Ammon's horn (tissue), 1 donor: ENCODE measurements at places on chromosomes 7 and 10.

DNA sequence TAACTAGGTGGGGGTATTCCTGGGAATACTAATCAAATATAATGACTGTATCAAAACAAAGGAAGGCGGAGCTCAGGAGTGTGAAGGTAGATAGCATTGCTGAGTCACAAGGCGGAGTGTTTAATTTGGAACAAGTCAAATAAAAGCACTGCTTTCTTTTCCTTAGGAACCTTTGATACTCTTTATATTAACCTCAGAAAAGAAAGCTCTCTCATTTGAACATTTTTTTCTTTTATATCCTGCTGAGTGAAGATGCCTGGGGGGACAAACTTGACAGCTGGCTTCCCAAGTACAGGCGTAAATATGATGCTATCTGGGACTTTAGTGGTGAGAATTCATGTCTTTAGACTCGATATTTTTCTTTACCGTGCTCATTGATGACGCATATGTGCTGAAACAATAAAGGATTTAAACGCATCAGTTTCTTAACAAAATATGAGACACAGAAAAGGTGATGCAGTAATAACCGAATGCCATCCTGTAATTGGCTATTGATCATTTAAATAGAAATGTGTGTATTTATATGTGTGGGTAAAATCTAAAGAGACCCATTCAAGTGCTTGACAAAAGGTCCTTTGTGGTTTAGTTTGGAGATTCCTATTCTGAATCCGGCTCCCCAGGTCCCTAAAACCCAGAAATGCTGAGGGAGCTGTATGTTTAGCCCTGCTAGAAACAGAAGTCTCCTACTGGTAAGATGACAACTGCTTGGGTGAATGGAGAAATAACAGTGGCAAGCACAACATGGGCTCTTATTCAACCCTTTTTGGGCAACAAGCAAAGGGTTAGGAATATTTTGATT is 102.7 kb downstream of the PRTFDC1 start:
- DNase-seq, result no peak

GRCh38 chr10:11245095-11245479 is 227.4 kb downstream of the CELF2 start:
- no peak for DNase-seq

GRCh38 chr10:260819-261429 is 125.7 kb downstream of the ZMYND11 start:
- no peak for DNase-seq

DNA sequence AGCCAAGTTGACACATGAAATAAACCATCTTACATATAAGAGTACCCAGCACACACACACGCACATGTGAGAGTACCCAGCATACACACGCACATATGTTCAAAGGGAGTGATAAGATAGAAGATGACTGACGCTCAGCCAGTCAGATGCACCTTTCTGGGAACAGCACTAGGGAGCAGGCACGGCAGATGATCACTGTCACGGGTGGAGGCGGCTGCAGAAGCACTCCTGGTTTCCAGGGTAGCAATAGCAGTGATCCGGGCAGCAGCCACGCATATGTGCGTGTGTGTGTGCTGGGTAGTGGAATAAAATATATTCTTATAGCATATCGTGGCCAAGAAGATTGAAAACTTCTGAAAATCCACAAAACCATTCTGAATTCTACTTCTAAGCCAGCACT is 85.8 kb upstream of the NAMPT start:
- peak; percentile 56 for DNase-seq

DNA sequence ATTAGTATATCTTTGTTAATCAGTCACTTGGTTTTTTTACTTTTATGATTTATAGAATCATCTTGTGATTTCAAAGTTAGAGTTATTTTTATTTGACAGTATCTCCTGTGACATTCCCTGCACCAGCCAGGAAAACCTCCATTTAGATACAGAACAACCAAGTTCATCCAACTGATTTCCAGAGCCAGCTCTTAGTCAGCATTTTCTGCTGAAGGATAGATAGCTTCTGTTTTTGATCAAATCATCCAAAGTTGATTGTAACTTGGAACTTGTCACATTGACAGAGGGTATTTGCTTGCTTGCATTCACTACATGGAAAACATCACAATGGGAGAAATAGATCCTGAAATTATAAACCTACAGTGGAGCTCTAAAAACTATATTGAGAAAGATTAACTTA is 122.6 kb downstream of the PON1 start:
- no peak for DNase-seq

- DNase-seq, result no peak
Observed at GRCh38 chr7:93196336-93196735, 29.9 kb downstream of the HEPACAM2 start.

GRCh38 chr10:35388197-35388596 is 51.9 kb downstream of the CCNY start:
- no peak for DNase-seq

DNA sequence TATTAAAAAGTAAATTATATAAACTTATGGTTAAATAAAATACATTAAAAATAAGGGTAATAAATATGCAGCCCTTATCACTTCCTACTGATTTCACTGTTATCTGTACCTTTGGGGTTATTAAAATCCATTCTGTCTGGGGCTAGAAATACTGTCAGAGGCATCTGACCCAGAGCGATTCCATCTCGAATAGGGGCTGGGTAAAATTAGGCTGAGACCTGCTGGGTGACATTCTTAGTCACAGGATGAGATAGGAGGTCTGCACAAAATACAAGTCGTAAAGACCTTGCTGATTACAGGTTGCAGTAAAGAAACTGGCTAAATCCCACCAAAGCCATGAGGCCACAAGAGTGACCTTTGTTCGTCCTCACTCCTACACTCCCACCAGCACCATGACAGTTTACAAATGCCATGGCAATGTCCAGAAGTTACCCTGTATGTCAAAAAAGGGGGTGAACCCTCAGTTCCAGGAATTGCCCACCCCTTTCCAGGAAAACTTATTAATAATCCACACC is 77.6 kb downstream of the COBL start:
- DNase-seq, result no peak

GRCh38 chr7:155858521-155859061 is 46.3 kb upstream of the SHH start:
- no peak for DNase-seq

GRCh38 chr10:89392974-89393373 is 551 bp downstream of the IFIT1 start:
- DNase-seq, result peak; percentile 55

GRCh38 chr7:77649716-77650349 is 46.4 kb upstream of the RSBN1L start:
- no peak for DNase-seq

DNA sequence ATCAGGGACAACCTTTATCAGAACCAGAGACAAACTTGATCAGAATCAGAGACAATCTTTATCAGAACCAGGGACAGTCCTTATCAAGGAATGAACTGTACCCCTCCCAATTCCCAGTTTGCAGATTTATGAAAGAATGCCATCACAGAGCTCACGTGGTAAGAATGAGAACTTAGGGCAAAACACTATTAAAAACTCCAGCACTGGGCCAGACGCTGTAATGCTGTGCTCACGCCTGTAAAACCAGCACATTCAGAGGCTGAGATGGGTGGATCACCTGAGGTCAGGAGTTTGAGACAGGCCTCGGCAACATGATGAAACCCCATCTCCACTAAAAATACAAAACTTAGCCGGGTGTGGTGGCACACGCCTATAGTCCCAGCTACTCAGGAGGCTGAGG is 85.1 kb upstream of the TNRC18 start:
- no peak for DNase-seq

DNA sequence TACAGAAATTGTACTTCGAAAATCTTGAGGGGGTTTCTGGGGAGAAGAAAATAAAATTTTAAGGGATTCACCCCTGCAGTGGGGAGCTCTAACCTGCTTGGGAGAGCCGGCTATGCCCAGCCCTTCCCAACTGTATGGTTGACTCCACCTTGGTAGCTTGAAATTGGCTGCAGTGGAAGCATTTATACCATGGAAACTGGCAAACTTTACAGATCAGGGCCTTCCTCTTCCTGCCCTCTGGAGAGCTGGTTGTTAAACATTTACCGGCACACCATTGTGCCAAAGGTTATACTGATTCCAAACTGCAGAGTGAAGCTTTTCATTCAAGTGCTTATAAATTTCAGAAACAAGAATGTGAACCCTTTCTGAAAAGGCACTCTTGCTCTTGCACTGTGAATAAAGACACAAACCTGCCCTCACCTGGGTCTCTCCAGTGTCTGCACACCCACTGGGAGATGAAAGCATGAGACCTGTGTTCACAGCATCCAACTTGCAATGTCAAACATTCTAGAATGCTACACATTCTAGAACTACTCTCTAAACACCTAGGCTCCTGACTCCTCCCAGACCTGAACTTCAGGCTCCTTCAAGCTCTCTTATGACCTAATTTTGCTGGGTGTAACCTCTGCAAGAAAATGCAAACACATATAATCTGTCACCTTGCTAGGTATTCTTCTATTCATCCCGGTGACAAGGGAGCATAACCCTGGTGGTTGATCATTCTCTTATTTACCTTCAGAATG is 44.7 kb downstream of the ABLIM1 start:
- DNase-seq, result no peak

DNA sequence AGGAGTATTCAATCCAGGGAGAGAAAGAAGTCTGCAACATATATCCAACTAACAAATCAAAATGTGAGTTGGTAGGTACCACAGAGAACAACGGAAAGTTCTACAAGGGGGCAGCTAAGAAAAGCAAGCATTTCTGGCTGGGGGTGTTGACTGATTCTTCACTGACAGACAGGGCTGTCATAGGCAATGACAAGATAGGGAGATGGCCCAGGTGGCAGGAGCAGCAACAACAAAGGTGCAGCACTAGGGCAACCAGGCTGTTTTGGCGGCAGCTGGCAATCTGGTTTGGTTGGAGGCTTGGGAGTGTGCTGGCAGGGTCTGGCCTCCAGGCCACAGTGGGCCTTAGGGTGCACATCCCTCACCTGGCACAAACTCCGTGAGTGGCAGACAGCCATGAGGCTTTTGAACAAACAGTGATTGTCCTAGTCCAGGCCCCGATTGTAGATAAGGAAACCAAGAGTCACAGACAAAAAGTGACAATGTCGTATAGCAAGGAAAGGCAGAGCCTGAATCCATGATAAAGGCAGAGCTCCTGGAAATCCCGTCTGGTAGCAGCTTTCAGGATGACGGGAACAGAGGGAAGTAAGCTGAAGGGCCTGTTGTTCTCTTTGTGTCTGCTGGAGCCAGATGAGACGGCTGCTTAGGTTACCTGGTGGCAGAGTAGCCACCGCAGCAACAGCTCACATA is 28.4 kb downstream of the DPCD start:
- no peak for DNase-seq

DNA sequence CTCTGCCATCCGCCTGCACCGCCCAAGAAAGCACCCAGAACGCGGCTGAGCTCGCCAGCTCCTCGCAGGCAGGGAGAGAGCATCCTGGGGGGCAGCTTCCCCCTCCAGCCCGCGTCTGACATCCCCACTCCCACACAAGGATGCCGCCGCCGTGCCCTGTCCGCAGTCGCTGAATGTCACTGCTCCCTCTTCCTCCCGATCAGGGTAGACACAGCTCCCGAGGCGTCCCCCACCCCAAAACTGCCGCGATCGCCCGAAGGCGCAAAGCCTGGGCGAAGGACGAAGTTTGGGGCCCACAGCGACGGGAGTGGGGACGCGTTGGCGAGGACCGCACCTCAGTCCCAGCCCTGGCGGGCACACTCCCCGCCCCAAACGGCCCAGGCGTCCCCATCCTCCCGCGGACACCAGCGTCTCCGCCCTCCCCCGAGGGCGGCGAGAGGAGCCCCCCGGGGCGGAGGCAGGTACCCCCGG is 1.5 kb upstream of the KAT6B start:
- peak; percentile 64 for DNase-seq

- DNase-seq, result no peak
Observed at GRCh38 chr10:93074147-93074596, 479 bp downstream of the CYP26A1 start.

DNA sequence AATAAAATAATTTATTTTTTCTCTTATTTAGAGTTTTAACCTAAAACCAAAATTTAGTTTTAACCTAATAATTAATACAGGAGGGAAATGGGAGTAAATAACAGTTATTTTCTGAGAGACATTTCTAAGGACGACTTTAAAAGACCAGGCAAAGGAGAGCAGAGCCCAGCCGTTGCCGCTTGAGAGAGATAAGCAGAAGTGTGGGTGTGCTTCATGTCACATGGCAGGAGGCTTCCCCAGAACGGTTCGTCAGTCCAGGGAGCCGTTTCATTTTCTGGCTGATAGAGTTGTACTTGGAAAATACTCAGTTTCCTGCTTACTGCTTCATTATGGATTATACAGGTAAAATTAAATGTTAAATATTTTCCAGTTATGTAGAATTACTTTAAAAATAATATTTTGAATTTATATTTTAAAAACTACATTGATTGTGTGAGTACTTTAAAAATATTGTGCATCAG is 61.4 kb downstream of the ST7 start:
- DNase-seq, result peak; percentile 82

- no peak for DNase-seq
Observed at GRCh38 chr10:100025576-100025975, 15.8 kb upstream of the DNMBP start.

DNA sequence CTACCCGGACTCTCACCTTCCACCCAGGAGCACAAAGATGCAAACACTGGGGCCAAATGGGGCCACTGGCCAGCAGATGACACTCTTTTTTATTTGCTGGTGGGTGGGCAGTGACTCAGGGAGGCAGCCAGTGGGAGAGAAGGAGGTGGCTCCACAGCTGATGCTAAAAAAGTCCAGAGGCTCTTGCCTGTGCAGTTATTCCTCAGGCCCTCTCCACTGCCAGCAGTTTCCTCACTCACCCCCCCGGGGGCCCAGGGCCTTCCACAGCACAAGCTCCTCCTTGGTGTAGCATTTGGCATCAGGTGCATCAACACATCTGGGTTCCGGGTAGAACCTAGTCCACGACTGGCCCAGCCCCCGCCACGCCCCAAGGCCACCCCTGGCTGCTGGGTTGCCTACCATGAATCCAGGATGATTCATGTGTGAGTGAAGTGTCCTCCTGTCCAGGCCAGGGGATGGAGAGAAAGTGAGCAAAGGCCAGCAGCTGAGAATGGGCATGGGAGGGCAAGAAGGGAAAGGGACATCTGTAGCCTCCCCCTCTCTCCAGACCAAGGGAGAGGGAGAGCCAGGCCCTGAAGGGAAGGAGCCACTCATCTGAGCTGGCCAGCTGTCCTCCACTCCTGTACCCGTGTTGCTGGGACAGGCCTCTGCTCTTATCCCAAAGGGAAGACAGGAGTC is 1.7 kb upstream of the KCNH2 start:
- no peak for DNase-seq

GRCh38 chr7:125061776-125062397 is 132.3 kb upstream of the POT1 start:
- peak; percentile 59 for DNase-seq

DNA sequence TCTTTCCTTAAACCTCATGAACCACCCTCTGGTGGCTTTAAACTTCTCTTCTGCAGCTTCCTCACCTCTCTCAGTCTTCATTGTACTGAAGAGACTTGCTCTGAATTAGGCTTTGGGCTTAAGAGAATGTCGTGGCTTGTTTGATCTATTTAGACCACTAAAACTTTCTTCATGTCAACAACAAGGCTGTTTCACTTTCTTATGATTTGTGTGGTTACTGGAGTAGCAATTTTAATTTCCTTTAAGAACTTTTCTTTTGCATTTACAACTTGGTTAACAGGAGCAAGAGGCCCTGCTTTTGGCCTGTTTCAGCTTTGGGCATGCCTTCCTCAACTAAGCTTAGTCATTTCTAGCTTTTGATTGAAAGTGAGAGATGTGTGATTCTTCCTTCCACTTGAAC is 38.1 kb upstream of the CDHR3 start:
- no peak for DNase-seq

GRCh38 chr7:135800560-135800959 is 51.9 kb upstream of the FAM180A start:
- no peak for DNase-seq

- no peak for DNase-seq
Observed at GRCh38 chr10:112203328-112204076, 19.9 kb upstream of the GPAM start.
